ENCODE measurements at places on chromosomes 5 and 9. TPM values are rescaled to one million over a fixed set of nuclear protein-coding genes. Genes with fewer than 3 reads are reported as not detected.

The TNFSF15 gene
- polyA plus RNA-seq, result 0.64 TPM

The CEL gene
- polyA plus RNA-seq, result 0.87 TPM

- peak; percentile 48 for DNase-seq
Measured at GRCh38 chr9:96651626-96652025, 3.5 kb downstream of the PRXL2C start.

DNA sequence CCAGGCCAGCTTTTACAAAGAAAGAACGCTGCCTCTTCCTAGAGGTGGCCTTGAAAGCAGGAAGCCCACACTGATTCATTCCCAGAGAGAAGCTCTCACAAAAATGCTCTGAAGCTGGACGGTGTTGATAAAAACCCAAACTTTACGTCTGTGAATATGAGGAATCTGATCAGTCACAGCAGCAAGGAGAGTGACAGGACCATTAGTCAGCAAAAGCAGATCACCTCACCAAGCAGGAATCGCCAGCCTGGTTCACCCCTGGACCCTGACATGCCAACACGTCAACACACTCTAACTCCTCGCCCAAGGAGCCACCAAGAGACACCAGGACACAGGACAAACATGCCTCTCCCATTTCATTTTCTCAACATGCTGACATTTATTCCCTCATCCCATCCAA is 70.6 kb upstream of the ZNF622 start:
- DNase-seq, result no peak

- DNase-seq, result peak; percentile 52
Measured at GRCh38 chr9:109493648-109494047, 4.5 kb downstream of the PTPN3 start.
